Kidney glomerular epithelial cell (primary cell): ENCODE measurements at places on chromosomes 7 and 10.

DNA sequence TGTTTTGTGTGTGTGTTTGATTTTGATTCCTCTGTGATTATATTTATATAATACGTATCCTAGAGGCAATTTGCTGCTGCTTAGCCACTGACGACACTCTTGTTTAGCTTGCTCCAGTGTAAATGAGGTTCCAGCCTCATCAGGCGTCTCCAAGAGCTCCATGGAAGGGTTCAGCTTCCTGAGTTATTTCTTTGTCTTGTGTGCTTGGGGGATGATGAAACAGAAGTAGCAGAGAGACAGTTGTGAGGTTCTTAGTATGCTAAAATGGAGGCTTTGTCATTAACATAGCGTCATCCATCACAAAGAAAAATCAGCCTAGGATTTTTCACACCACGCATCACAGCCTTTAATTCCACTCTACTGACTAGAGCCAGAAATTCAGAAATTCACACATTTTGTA lies 85.1 kb downstream of the KLF6 start:
- DNase-seq: no peak

DNA sequence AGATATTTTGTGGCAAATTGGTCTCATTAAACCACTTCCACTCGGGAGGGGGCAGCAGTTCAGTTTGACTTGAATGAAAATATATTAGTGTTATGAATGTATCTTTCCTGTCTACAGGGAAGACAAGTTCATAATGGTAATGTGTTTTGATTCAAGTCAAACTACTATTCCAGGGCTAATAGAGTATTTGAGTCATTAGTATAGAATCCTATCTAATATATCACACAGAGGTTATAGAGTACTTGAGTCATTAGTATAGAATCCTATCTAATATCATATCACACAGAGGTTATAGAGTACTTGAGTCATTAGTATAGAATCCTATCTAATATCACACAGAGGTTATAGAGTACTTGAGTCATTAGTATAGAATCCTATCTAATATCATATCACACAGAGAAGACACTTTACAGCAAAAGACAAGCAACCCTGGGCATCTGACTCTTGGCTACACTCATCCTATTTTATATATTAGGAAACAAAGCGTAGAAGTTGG lies 199.7 kb upstream of the MAGI2 start:
- no peak for DNase-seq

DNA sequence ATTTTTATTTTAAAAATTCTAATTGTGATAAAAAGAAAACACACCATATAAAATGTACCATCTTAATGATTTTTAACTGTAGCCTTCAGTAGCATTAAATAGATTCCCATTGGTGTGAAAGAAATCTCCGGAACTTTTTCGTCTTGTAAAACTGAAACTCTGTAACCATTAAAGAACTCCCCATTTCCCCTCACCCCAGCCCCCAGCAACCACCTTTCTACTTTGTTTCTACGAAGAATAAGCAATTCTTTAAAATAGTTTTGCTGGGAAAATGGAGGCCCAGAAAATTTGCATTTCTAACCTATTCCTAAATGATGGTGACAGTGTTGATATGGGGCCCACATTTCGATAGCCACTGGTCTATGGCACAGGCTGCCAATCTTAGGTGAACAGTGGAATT lies 305.4 kb upstream of the PFKP start:
- DNase-seq: no peak

GRCh38 chr10:15158972-15159371 lies 9.5 kb downstream of the NMT2 start:
- no peak for DNase-seq

GRCh38 chr10:13491747-13492360 lies 37.0 kb downstream of the BEND7 start:
- no peak for DNase-seq

GRCh38 chr10:58282615-58283014 lies 13.7 kb downstream of the CISD1 start:
- no peak for DNase-seq

GRCh38 chr10:76125900-76126299 lies 694.5 kb downstream of the LRMDA start:
- DNase-seq: no peak

GRCh38 chr10:1089017-1089689 lies 33.0 kb downstream of the WDR37 start:
- no peak for DNase-seq

DNA sequence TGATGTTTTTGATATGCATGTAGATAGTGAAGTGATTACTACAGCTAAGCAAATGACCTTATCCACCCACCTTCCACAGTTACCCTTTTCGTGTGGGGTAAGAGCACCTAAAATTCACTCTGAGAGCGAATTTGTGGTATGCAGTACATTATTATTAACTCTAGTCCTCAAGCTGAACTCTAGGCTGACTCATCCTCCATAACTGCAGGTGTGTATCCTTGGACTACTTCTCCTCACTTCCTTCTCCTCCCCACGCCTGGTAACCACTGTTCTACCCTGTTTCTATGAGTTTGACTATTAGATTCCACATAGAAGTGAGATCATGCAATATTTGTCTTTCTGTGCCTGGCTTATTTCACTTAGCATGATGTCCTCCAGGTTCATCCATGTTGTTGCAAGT lies 484.6 kb downstream of the GATA3 start:
- DNase-seq: peak; percentile 1

DNA sequence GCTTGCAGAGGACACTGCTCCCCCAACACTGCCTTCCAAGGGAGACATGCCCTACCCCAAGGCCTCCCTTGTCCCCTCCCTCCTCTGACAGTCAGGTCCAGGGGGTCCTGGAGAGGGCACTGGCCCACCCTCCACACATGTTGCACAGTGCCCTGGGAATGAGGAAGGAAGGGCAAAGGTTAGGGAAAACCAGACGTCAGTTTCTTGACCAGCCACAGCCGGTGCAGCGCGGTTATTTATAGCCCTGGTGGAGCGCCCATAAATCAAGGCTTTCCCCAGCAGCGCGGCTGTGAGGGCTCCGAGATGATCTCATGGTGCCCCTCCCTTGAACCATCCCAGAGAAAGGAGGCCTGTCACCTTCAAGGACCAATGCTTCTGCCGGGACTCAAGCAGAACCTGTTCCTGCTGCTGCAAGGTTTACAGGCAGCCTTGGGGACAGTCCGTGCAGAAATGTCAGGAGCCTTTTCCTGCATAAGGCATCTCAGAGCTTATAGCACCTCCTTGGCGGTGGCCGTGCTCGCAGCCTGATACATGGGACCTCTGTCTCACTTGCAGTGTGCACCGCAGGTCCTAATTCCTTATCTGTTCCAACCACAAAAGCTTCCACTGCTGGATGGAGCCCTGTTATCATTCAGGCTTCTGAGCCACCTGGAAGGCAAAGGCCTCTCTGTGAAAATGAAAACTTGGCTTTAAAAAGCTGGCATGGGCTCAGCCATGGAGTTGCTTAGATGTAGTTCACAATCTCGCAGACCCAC lies 127.3 kb downstream of the LHPP start:
- DNase-seq: peak; percentile 34

GRCh38 chr10:104325436-104326435 lies 12.5 kb downstream of the ITPRIP start:
- no peak for DNase-seq

GRCh38 chr7:106257752-106258151 lies 27.0 kb downstream of the NAMPT start:
- DNase-seq: no peak
